Effector memory CD4-positive, alpha-beta T cell (primary cell): ENCODE measurements at places on chromosomes 2 and 18.

GRCh38 chr2:180156651-180157050, 149.6 kb upstream of the CWC22 start:
- no peak for DNase-seq

GRCh38 chr2:218465987-218466633, 47.2 kb downstream of the VIL1 start:
- no peak for DNase-seq

DNA sequence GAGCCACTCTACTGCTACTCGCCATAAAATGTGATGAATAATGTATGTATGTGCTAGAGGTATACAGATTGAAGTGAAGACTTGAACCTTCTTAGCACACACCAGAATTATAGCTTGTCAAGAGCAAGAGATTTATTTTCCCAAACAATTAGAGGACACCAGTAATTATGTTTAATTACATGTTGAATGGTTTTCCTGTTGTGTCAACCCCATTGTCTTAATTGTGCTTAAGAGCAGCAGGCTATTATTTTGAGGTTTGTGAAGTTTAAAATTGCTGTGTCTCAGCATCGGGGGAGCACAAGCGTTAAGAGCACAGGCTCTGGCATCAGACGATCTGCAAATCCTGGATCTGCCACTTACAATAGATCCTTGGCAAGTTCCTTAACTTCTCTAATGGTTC, 29.0 kb downstream of the KIF5C start:
- DNase-seq, result no peak

DNA sequence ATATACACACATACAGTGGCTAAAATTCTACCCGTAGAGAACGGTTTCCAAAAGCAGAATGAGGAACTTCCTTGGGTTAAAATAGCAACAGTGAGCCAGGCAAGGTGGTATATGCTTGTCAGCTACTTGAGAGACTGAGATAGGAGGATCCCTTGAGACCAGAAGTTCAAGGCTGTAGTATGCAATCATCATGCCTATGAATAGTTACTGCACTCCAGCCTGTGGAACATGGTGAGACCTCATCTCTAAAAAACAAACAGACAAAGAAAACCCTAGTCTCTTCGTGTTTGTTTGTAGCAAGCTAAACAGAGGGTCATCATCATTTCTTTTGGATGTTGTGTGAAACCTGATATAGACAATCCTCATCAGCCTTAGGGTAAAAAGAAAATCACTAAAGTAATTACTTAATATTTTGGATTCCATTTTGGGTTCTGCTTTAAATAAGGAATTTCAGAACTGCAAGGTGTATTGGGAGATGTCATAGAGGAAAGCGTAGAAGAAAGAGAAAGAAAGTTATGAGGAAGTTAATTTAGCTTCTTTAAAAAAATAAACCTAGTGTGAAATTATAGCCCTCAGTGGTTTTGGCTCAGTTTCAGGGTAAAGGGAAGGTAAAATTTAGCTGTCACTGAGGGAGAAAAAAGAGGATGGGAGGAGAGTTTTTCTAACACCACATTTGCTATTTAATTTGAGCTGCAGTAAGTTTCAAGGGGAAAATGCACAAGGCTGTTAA, 46.5 kb downstream of the PLEK start:
- DNase-seq, result no peak

- DNase-seq, result no peak
These were observed 291.7 kb upstream of the CDH19 start for GRCh38 chr18:66895631-66896030.

GRCh38 chr2:223549215-223549614, 52.9 kb downstream of the SCG2 start:
- no peak for DNase-seq

GRCh38 chr2:204544961-204545860, at the start of gene PARD3B:
TSS of gene PARD3B (plus strand) at chr2:204545475. CDS start at chr2:204546000, 525 bp downstream.
- DNase-seq, result no peak

DNA sequence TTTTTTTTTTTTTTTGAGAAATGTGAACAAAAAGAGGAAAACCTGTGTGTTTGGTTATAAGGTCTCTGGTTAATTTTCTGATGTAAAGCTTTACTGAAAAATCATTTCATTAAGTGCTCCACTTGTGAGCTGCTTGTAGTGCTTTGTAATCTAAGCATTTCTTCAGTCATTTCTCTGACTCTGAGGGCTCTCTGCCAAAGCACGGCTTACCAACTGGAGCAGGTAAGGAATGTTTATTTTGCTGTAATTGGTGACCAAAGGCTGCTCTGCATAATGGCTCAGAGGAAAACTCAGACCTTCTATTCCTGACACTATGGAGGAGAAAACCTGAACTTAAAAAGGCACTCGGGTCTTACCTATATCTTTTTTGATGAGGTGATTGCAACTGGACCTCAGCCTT, 848.8 kb downstream of the MBD2 start:
- DNase-seq, result no peak
